ENCODE measurements at places on chromosomes 12 and 14.
A peak's percentile ranks its signal among the peaks of the same experiment; 100 is the strongest.

DNA sequence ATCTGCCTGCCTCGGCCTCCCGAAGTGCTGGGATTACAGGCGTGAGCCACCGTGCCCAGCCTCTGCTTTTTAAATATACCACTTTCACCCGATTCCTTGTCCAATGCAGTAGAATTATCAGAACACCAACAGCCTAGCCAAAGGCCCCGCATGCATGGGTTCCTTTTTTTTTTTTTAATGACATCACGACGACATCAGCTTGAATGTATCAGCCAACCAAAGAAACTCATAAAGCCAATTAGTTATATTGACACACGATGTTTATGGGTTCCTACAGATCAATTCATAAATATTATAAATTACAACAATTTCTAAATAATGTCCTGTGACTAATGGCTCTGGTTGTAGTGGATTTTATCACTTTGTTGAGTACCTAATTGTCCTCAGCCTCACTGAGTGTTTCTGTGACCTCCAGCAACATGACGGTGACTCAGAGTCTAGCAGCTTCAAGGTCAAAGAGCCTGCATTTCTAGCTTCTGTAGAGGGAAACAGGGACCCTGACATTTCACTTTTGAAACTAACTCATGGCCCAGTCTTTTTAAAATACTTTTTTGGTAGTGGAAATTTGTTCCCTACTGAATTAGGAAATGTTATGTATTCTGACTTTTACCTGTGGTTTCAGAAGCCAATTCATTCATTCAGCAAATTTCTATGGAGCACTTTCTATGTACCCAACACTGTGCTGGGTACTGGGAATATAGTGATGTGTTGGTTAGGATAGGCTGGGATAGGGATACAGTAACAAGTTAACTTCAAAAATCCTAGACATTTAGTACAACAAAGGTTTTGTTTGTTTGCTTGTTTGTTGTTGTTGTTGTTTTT lies 144.1 kb downstream of the SUDS3 start:
- no peak for DNase-seq

DNA sequence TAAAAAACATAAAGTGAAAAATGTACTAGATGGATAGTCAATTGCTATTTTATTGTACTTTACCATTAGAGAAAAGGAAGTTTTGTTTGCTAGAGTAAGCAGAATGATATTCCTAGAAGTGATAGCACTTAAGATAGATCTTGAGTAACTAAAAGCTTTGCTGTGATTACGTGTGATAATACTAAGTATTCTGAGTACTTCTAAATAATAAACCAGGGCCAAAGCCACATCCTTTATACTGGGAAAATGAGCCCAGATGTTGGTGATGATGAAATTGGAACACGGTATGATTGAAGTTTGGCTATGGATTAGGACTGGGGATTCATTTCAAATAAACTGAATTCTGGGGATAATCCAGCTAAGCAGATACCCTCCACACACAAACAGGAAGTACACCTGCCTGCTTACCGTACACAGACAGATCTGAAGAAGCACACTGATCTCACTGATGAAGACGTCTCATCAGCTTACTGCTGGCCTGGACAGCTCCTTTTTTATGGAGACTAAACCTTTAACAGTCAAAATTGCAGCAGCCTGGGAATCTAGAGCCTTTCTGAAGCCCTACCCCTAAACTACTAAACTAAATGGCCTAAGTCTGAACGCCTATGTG lies 199.8 kb downstream of the LRFN5 start:
- no peak for DNase-seq

GRCh38 chr12:131732-132495 lies 65.3 kb downstream of the IQSEC3 start:
- no peak for DNase-seq

DNA sequence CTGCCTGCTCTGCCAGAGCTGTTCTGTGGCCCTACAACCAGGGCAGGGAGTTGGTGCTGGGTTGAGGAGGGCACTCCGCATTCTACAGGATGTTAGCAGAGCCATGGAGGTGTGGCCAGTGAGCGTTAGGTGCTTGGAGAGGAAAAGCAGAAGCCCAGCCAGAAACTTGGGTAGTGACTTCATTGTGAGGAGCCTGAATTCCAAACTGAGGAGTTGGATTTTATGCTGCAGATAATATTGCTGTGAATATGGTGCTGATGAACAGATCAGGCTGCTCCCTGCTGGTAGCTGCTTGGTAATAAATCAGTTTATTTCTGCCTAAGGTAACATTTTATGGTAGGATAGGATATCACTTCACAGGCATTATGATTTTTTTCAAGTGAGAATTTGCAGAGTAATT lies 7.1 kb upstream of the CCDC175 start:
- peak; percentile 56 for DNase-seq

DNA sequence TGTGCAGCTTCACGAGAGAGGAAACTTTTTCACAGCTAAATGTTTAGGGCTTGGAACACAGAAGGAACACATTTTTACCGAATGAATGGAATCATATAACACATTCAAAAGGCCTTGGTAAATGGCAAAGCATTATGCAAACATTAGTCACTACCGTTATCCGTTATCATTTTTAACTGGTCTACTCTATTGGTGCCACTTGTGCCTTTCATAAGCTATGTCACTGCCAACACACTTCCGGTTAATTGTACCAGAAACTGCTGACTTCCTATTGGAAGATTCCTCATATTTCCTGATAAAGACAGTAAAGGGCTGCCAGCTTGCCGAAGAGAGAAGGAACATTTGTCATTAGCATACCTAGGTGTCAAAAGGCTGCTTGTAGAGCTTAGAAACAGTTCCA lies 169.2 kb downstream of the APAF1 start:
- no peak for DNase-seq

GRCh38 chr14:65373671-65374039 lies 38.9 kb upstream of the FUT8 start:
- peak; percentile 41 for DNase-seq

- no peak for DNase-seq
Observed at GRCh38 chr12:20148241-20148640, 220.1 kb upstream of the PDE3A start.

GRCh38 chr14:81235096-81235495 lies 14.3 kb upstream of the GTF2A1 start:
- DNase-seq = no peak

- DNase-seq = no peak
Observed at GRCh38 chr14:21026274-21026987, 1.6 kb upstream of the NDRG2 start.

DNA sequence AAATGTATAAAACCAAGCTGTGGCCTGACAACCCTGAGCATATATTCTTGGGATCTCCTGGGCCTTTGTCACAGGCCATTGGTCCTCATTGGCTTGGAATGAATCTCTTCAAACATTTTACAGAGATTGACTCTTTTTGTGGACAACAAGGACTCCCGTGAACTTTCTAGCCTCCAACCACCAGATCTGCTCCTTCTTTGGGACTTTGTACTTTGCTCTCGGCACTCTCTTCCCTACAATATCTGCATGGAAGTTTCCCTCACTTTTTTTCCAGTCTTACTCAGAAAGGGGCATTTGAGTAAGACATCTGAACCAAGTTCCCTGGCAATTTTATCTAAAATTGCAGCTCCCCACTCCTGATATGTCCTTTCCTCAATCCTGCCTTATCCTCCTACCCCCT lies 158.8 kb downstream of the PHLDA1 start:
- no peak for DNase-seq

DNA sequence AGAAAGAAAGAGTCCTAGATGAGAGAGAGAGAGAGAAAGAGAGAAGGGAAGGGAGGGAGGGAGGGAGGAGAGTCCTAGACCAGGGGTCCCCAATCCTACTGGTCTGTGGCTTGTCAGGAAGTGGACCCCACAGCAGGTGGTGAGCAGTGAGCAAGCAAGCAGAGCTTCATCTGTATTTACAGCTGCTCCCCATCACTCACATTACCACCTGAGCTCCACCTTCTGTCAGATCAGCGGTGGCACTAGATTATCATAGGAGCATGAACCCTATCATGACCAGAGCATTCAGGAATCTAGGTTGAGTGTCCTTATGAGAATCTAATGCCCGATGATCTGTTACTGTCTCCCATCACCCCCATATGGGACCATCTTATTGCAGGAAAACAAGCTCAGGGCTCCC lies 39.2 kb upstream of the AMN1 start:
- DNase-seq = no peak

- DNase-seq = no peak
Observed at GRCh38 chr12:92951006-92951405, 21.9 kb upstream of the EEA1 start.

GRCh38 chr12:19726122-19726521 lies 286.8 kb downstream of the AEBP2 start:
- DNase-seq = no peak

- peak; percentile 14 for DNase-seq
Observed at GRCh38 chr12:15854916-15855315, 27.3 kb upstream of the STRAP start.
